T-helper 2 cell (primary cell): ENCODE measurements at places on chromosomes 11 and 22.
A peak's percentile ranks its signal among the peaks of the same experiment; 100 is the strongest.

GRCh38 chr11:128766591-128767081 lies 72.8 kb downstream of the FLI1 start:
- DNase-seq = no peak

- no peak for DNase-seq
Measured at GRCh38 chr22:27717094-27717493, 84.5 kb downstream of the MN1 start.

DNA sequence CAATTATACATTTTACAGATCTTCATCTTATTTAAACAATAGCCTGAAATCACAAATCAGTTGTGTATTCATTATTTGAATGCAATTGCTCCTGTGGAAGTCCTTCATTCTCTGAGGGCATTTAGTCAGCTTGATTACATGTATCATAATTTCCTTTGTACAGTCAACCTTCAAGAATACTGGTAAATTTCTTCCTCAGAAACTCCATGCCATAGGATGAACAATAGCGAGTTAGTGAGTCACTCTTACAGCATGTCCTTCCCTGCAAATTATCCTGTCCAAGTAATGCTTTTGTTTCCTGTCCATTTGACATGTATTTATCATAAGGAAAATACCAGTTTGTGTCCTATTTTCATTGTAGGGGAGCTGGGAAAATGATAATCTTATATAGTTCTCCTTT lies 3.8 kb downstream of the OR10S1 start:
- no peak for DNase-seq

GRCh38 chr11:31822175-31822926 lies 11.2 kb upstream of the PAX6 start:
- DNase-seq = no peak

- DNase-seq = no peak
Measured at GRCh38 chr11:72764503-72764902, 12.3 kb upstream of the ARAP1 start.

- DNase-seq = no peak
Measured at GRCh38 chr11:9720290-9720630, 56.4 kb downstream of the SWAP70 start.

- DNase-seq = no peak
Measured at GRCh38 chr11:77654770-77655434, 17.3 kb upstream of the CLNS1A start.

DNA sequence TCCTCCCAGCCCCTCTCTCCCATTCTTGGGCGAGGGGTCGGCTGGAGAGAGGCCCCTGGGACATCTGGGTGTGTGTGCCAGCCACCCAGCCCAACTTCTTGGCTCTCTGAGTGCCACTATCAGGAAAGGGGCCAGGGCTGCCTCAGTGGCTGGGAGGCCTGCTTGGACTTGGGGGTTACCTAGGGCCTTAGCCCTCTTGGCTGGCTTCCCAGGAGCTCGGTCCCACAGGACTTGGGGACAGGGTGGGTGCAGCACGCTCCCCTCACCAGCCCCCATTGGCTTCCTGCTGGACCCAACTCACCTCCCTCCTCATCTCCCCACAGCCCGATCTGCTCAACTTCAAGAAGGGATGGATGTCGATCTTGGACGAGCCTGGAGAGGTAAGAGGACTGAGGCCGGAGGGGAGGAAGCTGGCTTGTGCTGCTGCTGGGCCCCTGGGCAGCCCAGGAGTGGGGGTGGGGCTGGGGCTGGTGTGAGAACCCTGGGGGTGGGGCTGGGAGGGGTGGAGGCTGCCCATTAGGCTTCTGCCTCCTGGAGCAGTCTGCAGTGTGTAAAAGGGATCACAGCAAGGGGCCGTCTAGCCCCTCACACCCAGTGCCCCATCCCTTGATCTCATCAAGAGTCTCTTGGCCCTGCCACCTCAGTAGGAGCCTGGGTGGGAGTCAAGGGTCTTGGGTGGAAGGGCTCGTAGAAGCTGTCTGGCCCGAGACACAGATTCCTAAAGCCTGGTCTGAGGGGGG lies 54.8 kb downstream of the TRIOBP start:
- no peak for DNase-seq

- DNase-seq = no peak
Measured at GRCh38 chr22:27971926-27972325, 52.9 kb upstream of the PITPNB start.

DNA sequence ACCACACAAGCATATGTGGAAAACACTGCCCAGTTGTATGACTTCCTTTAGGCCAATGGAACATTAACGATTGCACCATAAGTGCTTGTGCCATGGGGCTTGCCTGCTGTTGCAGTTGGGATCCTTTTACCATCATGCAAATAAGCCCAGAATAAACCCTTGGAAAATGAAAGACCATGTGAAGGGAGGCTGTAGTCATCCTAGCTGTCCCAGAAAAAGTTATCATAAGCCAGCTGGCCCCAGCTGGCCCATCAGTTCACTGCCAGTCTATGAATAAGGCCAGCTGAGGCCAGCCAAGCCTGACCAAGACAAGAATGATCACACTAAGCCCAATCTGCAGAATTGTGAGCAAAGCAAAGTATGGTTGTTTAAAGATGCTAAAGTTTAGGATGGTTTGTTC lies 253.9 kb upstream of the ARHGAP20 start:
- DNase-seq = no peak

DNA sequence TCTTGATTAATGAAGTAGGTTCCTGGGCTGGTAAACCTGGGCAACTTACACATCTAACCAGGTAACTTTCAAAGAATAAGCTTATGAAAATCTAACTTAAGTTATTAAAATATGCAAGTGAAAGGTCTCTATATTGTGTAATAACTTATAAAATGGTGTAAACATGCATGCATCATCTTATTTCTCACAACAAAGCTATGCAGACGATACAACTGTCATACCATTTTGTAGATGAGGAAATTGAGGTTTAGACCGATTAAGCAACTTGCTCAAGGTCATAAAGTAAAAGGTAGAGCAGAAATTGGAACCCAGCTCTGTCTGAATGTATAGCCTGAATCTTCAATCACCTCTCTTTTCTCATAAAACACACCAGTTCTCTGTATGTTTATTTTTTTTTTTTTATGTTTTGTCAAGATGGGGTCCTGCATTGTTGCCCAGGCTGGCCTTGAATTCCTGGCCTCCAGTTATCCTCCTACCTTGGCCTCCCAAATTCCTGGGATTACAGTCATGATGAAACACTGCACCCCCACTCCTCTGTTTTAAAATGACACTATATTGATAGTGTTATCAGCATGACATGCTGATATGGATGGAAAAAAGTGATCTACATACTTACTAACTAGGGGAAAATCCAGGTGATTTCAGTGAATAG lies 109.6 kb downstream of the SGSM3 start:
- no peak for DNase-seq

DNA sequence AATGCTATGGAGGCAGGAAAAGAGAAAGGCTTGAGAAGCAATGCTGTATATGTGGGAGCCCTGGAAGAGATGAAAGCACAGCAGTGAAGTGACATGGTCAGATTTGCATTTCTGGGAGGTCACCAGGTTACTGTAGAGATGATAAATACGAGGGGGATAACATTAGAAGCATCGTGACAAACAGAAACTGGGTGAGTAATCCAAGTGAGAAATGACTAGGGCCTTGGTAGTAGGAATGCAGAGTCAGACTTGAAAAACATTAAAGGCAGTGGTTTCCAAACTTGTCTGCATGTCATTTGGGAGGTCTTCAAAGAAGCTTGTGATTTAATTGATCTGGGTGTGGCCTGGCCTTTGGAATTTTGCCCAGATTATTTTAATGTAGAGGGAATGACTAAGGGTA lies 43.9 kb downstream of the CCDC34 start:
- DNase-seq = peak; percentile 26

GRCh38 chr11:428295-428694 lies 13.5 kb upstream of the SIGIRR start:
- DNase-seq = no peak

GRCh38 chr22:45638834-45639746 lies 32.5 kb upstream of the ATXN10 start:
- no peak for DNase-seq

- no peak for DNase-seq
Measured at GRCh38 chr11:134282121-134283045, 6.2 kb downstream of the GLB1L3 start.

DNA sequence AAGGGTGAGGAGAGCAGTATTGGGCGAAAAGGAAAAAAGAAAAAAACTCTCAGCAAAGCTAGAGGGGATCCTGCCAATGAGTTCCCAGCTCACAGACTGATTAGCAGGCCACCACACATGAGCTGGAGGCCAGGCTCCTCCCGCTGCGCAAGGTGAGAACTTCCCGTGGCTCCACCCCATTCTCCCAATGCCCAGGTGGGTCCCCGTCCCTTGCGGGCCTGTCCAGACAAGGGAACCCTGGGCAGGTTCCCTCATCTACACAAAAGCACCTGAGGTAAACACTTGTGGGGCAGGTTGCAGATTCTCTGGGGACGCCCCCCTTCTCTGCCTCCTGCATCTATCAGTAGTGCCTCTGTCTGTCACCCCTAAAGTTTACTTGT lies 46.5 kb downstream of the CDPF1 start:
- no peak for DNase-seq

GRCh38 chr11:11982975-11983374 lies 25.5 kb downstream of the DKK3 start:
- no peak for DNase-seq

DNA sequence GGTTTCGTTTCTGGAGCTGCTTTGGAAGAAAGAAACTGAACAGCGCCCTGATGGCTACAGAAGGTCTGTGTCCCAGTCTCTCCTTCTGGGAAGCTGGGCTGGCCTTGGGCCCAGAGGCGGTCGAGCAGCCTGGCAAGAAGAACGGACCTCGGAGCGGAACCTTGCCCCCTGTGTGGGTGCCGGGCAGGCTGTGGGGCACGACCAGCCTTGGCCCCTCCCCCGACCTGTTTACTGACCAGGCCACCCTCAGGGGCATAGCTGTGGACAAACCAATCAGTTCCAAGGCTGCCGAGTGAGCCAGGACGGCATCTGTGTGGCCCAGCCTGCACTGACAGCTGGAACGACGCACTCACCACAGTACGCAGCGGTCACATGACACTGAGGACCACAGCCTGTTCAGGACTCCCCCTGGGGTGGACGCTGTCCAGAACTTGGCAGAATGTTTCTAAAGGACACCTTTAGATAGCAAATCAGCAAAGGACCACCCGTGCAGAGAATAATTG lies 7.2 kb downstream of the PIM3 start:
- no peak for DNase-seq

GRCh38 chr22:23896166-23896522 lies 2.0 kb downstream of the MIF start:
- DNase-seq = no peak

GRCh38 chr11:130441719-130442118 lies 6.7 kb upstream of the ADAMTS15 start:
- no peak for DNase-seq

DNA sequence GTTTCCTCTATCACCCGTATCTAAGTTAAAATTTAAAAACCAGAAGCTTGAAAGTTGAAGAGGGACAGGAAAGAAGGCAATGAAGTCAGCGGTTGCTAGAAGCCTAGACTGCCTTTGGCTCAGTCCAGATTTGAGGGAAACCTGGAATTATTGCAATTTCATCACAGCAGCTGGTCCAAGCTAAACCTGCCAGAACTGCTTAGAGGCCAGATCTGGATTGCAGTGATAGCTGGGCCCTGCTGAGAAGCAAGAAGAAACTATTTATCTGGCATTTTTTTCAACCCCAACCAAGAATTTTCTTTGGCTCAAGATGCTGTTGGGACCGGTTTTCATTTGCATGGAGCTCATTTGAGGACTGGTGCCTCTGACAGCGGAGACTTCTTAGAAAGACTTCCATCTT lies 121.5 kb upstream of the TEAD1 start:
- DNase-seq = no peak

DNA sequence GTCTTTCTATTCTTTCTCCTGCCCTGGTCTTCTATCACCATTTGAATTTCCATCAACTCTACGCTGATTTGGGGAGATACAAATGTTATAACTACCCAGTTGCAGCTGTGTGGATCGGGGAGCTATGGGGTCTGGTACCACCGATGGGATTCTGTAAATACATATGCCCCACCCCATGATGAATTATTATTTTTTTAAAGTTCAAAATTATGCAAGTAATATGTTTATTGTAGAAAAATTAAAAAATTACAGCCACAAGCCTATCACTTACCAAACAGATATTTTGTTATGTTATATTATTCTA lies 52.4 kb upstream of the CLMP start:
- no peak for DNase-seq

- no peak for DNase-seq
Measured at GRCh38 chr11:14015711-14016110, 53.2 kb downstream of the SPON1 start.

GRCh38 chr22:17920145-17920605 lies 104.2 kb downstream of the MICAL3 start:
- no peak for DNase-seq

DNA sequence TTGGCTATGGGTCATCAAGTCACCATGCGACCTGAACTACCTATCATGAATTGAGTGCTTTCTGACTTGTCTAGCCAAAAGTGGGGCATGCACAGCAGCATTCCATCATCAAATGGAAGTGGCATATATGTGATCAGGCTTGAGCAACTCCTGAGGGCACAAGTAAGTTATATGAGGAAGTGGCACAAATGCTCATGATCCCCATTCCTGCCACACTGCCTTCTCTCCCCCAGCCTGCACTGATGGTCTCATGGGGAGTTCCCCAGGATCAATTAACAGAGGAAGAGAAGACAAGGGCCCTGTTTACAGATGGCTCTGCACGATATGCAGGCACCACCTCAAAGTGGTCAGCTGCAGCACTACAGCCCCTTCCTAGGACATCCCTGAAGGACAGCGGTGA lies 21.8 kb downstream of the MS4A4E start:
- DNase-seq = no peak

DNA sequence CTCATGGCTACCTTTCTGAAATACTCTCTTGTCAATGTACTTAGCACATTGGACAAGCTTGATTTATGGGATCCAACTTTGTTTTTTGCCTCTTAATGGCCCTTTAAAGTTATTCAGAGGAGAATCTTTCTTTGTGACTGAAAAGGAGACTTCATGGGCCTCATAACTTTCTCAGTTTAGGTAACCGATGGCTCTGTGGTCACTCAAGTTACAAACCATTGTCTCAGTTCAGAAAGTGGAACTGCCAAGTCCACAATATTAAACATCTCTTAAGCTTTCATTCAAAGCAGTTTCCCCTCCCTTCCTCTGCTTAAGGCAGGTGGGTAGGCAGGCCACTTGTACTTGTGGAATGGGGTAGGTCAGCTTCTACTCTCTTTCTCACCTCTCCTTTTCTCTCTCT lies 12.3 kb upstream of the ARL14EP start:
- DNase-seq = no peak

DNA sequence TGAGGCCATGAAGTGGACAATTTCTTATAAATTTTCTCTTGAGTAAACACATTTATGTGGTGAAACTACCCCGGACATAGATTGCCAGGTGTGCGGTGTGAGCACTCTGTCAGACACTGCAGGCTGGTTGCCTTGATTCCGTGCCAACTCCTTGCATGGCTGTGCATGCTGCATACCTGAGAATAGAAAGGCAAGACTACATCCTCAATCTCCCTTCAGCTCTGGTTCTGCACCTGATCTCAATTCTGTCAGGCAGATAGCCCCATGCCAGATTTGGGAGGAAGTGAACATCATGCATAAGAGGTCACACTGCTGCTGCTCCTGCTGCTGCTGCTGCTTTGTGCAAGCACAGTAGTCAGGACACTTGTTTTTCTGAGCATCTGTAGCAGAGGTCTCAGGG lies 42.5 kb upstream of the DEUP1 start:
- no peak for DNase-seq
